AG20443 (cell line): ENCODE measurements at places on chromosomes 5 and 9.

GRCh38 chr5:109063223-109063622 lies 315.5 kb downstream of the FER start:
- peak; percentile 22 for DNase-seq

DNA sequence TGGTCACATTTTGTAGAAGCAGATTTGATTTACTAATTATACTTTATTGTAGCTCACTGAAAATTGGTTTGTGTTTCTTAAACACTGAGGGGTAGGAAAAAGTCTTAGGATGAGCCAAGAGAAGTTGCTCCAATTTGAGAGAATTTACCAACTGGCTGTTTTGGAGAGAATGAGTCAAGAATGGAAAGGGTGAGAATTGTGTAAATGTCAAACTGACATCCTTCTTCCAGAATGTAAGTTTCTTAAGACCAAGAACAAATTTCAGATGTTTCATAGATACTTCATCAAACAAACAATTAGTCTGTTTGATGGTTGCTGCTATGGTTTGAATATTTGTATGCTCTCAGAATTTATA lies 106.2 kb upstream of the TXNDC8 start:
- DNase-seq = peak; percentile 34

DNA sequence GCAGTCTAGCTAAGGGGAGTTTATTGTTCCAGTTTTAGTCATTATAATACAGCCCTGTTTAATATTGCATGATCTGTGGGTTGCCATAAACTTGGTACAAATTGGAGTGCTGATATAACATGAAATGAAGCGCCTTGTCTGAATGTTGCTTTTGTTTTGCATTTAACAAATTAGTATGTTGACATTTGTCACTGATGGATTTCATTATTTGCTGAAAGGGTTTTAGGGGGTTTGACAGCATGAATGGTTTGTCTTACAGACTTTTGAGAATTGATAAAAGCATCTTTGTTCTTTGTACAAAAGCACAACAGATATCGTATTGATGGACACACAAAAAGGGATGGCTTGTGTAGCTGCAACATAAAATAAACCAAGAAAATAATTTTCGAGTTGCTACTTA lies 178.3 kb downstream of the AOPEP start:
- no peak for DNase-seq

- DNase-seq = no peak
Observed at GRCh38 chr9:90815183-90815943, 13.7 kb downstream of the SYK start.

- DNase-seq = peak; percentile 6
Observed at GRCh38 chr9:93263334-93264229, 79.6 kb downstream of the WNK2 start.

DNA sequence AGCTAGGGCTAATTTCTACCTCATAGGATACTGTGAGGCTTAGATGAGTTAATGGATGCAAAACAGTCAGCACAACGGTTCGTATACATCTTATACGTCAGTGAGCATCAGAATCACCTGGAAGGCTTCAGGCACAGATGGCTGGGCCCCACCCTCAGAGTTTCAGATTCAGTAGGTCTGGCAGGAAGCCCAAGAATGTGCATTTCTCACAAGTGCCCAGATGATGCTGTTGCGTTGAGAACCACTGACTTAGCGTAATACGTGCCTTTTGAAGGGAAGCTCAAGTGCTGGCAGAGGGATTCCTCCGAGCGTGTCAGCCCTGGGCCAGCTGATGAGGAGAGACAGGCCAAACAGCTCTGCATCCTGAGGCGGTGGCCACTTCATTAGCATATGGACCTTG lies 117.1 kb upstream of the WWC1 start:
- no peak for DNase-seq

- DNase-seq = no peak
Observed at GRCh38 chr5:118249386-118249785, 739.0 kb downstream of the DTWD2 start.

GRCh38 chr9:117707561-117707960 lies 3.4 kb downstream of the TLR4 start:
- no peak for DNase-seq
